ENCODE measurements at places on chromosomes 3 and 15.

DNA sequence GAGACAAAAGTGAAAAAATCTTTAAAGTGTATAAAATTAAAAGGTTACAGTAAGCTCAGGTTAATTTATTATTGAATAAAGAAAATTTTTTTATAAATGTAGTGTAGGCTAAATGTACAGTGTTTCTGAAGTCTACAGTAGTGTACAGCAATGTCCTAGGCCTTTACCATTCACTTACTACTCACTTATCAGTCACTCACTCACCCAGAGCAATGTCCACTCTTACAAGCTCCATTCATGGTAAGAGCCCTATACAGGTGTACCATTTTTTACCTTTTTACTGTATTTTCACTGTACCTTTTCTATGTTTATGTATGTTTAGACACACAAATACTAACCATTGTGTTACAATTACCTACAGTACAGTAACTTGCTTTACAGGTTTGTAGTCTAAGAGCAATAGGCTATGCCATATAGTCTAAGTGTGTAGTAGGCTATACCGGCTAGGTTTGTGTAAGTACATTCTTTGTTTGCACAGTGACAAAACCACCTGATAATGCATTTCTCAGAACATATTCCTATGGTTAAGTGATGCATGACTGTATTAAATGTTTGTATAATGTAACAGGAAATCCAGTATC lies 38.1 kb upstream of the NECTIN3 start:
- no peak for DNase-seq

- no peak for DNase-seq
These were observed 94.0 kb downstream of the ARPP21 start for GRCh38 chr3:35733341-35733740.

DNA sequence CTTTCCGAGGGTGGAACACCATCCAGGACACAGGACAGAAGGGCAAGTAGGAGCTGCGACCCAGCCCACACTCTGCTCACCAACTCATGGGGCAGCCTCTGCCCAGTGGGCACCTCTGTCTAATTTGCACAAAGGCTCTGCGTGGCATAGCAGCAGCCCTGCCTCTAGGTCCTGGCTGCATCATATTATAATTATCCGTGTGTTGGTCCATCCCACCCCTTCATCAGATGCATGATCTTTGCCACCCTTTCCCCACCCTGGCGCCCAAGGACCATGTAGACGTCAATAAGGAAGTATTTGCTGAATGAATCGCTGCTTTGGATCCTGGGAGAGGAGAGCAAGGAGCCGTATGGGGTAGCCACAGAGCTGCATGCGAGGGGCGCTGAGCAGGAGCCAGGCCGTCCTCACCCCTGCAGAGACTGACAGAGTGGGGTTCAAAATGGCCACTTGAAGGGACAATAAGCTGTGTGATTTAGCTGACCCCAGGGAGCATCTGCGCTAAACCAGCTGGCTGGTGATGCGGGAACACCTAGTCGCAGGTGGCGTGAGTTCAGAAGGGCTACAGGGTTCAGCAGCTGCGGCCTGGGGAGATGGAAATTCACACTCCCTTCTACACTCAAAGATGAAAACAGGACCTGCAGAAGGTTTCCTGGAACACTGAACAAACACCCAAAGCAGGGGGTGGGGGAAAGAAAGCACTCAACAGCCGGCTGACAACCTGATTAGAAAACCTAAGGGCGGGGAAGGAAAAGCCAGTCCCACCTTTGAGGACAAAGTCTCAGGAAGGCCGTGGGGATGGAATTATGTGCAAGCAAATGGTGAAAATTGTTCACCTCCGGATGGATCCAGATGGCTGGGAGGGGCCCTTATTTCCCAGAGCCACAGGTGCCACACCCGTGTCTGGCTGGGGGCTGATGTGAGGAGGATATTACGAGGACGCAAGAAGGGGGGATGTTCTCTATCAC lies 6.4 kb downstream of the MGLL start:
- no peak for DNase-seq

GRCh38 chr15:44087578-44088465 lies 107.2 kb downstream of the FRMD5 start:
- no peak for DNase-seq

GRCh38 chr3:42057561-42058211 lies 33.5 kb upstream of the TRAK1 start:
- DNase-seq: no peak

All from thoracic aorta (tissue), 2 donors.